Fibroblast of villous mesenchyme (primary cell): ENCODE measurements at places on chromosomes 3 and 15.

GRCh38 chr3:143060906-143061305 lies 58.7 kb upstream of the CHST2 start:
- peak; percentile 47 for DNase-seq

GRCh38 chr3:126524429-126524988 lies 554 bp downstream of the CHST13 start:
- no peak for DNase-seq

- no peak for DNase-seq
Observed at GRCh38 chr3:65975032-65975431, 63.7 kb downstream of the MAGI1 start.

DNA sequence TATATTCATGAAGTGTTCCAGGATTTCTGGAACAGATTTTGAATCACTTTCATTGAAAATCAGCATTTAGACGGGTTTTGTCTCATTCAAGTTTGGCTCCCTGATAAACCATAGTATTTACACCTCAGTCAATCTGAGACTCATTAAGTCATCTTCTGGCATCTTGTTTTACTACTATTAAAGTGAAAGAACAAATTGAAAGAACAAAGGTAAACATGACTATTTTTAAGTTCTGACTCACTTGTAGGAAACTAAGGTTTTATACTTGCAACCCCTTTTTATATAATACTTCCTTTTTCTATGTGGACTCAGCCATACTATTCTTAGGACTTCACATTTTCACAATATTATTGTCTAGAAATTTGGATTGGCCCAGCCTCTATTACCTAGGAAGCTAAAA lies 854.4 kb downstream of the SQOR start:
- DNase-seq = no peak

- DNase-seq = no peak
Observed at GRCh38 chr3:110858549-110858948, 213.1 kb upstream of the NECTIN3 start.

- peak; percentile 98 for DNase-seq
Observed at GRCh38 chr15:55627730-55628368, 39.7 kb upstream of the PYGO1 start.

GRCh38 chr3:69540706-69541581 lies 155.1 kb upstream of the FRMD4B start:
- no peak for DNase-seq

DNA sequence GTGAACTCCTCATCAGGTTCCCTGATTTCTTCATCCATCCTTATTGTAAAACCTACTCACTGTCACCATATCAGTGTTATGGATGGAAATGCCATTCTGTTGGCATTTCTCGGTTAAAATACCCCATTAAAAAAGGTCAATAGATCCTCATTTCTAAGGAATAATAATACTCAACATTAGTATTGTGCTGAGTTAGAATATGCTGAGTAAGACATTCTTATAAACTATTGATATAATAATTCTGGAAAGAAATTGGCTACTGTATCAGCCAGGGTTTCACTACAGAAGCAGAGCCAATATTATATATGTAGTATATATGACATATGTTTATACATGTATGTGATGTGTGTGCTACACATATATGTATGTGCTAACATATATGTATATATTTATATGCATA lies 95.4 kb upstream of the KCNH8 start:
- DNase-seq = no peak

- peak; percentile 3 for DNase-seq
Observed at GRCh38 chr15:83398626-83399025, 48.5 kb upstream of the SH3GL3 start.
